ENCODE measurements at places on chromosomes 2 and 18.

- DNase-seq, result no peak
Observed at GRCh38 chr2:3703757-3704355, 481 bp downstream of the DCDC2C start.

DNA sequence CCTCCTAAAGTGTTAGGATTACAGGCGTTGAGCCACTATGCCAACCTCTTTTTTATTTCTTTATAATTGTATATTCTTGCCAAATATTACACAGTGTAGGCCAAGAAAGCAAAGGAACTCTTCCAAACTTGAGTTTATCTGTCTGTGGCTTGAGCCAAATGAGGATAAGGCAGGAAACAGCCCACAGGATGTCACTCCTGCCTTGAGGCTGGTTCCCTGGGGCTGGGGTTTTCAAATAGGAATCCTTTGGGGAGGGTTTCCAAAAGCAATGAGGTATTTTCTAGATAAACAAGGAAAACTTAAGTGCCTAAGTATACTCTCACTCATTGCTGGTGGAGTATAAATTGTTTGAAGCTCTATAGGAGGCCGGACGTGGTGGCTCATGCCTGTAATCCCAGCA is 56.4 kb downstream of the ADCY3 start:
- DNase-seq, result no peak

DNA sequence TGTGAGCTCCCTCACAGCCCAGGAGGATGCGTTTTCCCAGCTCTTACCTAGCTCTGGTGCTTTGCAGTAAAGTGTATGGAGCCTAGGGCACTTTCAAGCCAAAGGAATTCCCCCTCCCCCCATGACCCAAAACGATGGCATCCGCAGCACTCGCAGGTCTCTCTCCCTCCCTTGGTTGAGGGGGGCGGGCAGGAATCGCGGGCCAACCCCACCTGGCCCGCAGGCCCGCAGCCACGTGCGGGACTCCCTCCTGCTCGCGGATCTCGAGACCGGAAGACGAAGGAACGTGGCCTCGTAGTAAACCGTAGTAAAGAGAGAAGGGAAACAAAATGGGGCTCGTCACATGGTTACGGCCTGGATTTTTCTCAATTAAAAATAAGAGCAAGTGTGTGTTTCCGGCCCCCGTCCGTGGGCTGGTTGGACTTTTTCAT is 8.5 kb downstream of the IRS1 start:
- no peak for DNase-seq

DNA sequence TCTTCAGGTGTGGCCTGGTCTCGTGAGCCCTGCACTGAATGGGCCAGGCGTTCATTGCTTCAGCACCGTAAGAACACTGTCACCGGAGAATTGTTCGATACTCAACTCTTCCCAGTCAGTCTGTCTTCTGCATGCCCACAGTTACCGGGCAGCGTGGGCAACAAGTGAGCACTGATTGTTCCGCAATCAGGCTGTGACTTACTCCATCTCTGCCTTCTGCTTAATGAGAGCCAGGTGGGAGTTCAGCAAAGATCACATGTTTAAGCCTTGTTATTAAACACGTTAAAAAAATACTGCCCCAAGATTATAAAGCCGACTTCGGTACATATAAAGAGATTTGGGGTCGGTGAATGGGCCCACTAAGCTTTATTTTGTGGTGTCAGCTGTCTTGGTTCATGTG is 3.7 kb downstream of the STEAP3 start:
- no peak for DNase-seq

DNA sequence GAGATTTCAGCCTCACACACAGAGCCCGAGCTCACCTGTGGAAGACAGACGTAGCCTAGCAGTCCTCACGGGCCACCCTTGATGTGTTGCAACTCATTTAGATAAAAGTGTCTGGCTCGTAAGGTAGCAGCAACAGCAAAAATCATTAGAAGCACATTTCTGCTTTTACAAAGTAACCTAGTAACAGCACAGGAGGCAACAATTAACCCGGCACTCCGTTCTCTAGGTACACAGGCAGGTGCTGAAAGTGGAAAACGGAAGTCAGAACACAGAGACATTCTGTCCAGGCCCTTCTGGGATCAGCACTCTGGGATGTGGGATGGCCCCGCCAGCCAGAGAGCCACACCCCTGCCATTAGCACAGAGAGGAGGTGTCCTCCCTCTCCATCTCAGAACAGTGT is 99.3 kb downstream of the KLHL29 start:
- DNase-seq, result no peak

DNA sequence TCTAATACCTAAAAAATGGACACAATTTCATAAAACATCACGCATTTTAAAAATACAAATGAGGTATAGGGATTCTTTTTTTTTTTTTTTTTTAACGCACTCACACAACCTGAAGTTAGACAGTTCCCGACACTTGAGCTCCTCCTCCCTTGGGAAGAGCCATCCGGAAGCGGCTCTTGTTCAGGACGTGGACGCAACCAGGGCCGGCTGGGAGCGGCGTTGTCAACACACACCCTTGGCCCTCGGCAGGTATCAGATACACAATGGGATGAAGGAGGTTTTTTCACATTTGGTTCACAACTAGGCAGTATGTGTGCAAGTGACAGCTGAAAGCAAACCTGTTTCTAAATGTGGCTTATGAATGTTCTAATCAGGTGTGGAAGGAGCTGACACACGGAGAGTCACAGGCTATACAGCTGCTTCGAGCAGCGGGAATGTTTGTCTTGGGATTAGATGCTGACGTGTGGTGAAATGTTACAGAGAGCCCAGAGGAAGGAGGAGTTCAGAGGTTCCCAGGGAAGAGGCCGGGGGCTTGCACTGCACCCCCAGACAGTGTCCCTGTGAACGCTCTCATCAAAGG is 111.1 kb downstream of the PXDN start:
- no peak for DNase-seq

DNA sequence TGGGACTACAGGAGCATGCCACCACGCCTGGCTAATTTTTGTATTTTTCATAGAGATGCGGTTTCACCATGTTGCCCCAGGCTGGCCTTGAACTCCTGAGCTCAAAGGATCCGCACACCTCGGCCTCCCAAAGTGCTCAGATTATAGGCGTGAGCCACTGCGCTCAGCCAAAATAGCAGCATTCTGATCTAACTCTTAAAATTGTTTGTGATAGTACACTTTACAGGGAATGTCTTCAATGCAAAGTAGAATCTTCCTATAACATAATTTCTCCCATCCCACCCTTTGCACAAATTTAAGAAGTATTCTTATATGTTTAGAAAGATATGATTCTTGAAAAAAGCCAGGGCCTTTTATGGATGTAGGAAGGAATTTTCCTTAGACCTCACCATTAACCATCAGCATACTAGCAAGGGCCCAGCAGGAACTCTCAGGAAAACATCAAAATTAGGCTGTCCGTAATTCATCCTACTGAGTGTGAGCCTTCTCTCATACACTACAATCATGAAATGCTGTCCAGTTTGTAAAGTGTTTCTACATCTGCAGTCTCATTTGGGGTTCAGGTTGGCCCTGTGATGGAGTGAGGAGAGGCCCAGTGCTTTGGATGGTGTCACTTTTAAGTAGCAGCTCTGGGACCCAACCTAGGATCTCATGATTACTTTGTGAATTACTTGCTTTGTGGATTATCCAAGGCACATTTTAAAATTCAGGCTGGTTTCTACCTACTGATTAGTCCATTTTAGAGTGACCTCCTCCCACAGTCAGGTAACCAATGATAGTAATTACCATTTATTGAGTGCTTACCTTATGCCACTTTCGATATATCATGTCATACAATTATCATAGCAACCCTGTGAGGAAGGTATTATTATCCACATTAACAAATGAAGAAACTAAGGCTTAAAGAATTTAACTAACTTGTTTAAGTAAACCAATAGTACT is 37.5 kb upstream of the DLX1 start:
- no peak for DNase-seq

- no peak for DNase-seq
Observed at GRCh38 chr2:127637725-127638252, 8.2 kb upstream of the GPR17 start.

DNA sequence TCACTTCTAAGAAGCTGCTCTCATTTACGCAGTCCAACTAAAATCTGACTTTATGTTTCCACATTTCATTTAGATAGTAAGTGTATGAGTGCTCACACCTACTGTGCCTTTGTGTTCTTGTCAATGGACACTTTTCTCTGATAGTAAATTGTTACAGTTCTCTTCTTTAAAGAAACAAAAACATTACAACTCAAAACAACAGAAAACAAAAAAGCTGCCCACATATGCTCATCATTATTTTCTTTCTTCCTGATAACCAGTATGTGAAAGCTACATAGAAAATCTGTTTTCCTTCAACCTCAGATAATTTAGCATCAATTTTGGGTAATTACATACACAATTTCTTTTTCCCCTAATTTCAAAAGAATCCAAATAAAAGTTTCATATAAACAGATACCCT is 1247.8 kb upstream of the NXPH2 start:
- DNase-seq, result no peak

GRCh38 chr2:201194097-201194496 is 11.2 kb downstream of the CASP10 start:
- DNase-seq, result no peak

DNA sequence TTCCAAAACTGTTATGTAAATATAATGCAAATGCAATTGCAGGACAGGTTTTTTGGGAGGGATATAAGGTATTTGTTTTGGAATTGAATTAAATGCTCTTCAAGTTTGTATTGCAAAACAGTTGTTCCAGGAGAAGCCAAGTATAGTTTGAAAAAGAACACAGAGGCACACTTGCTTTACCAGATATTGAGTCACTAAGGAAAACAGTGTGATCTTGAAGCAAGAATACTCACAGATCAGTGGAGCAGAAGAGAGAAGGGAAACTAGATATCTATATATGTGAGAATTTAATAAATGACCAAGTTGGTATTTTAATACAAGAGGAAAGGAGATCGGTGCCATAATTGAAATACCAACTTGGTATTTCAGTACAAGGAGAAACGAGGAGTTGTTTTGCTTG is 178.9 kb downstream of the CAPN13 start:
- no peak for DNase-seq

GRCh38 chr18:75335511-75335910 is 92.0 kb downstream of the SMIM21 start:
- DNase-seq, result no peak

- DNase-seq, result no peak
Observed at GRCh38 chr18:37611614-37612279, 46.1 kb upstream of the CELF4 start.

GRCh38 chr2:101820519-101820918 is 123.0 kb downstream of the MAP4K4 start:
- no peak for DNase-seq

DNA sequence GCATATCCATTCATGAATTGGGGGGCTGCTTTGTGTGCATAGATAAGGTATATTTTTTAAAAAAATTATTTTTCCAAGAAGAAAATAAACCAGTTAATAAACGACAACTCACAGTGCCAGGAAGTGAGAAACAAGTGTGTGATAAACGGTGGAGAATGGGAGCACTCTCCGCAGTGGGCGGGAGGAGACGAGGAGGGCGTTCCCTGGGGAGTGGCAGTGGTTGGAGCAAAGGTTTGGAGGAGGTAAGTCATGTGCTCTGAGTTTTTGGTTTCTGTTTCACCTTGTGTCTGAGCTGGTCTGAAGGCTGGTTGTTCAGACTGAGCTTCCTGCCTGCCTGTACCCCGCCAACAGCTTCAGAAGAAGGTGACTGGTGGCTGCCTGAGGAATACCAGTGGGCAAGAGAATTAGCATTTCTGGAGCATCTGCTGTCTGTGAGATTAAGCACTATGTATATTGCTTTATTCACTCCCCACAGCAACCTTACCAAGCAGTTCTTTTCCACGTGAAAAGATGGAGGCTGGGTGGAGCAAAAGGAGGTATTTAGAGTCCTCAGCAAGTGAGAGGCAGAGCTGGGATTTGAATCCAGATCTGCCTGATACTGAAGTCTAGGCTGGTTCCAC is 27.0 kb upstream of the CASP8 start:
- DNase-seq, result peak; percentile 81

GRCh38 chr2:424306-425171 is 136.6 kb upstream of the ALKAL2 start:
- no peak for DNase-seq

GRCh38 chr18:11826836-11827235 is 24.4 kb upstream of the CHMP1B start:
- DNase-seq, result no peak

GRCh38 chr2:24363301-24363700 is 3.0 kb upstream of the ITSN2 start:
- DNase-seq, result no peak

DNA sequence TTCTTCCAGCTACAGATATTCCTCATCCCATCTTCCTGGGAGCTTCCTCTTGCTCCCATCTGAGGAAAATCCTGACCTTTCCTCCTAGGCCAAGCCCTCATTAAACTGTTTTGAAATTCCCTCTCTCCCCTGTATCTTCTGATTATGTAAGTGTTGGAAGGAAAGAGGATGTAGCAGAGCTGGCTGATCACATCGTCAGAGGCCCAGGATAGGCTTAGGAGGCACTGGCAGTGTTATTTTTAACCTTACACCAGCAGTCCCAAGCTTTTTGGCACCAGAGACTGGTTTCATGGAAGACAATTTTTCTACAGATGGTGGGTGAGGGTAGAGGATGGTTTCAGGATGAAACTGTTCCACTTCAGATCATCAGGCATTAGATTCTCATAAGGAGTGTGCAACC is 630.4 kb downstream of the EPHA4 start:
- DNase-seq, result no peak

DNA sequence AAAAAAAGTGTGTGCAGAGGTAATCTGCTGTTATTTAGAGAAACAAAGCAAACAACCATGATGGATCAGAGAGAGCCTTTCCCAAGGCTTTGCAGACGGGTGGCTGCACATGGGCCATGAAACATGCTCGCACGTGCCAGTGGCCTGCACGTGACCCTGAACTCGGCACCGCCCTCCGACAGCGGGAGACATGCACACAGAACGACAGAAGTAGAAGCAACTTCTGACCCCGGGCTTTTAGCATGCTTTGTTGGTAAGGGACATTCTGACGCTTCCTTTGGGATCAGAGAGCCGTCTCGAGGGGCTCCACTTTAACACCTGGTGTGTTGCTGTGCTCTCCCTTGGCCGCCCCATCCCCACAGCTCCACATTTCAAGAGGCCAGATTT is 112.5 kb downstream of the KCNF1 start:
- no peak for DNase-seq

- no peak for DNase-seq
Observed at GRCh38 chr2:77325395-77325794, 196.8 kb downstream of the LRRTM4 start.
